ENCODE measurements at places on chromosomes 5 and 9. TPM values are rescaled to one million over a fixed set of nuclear protein-coding genes. Genes with fewer than 3 reads are reported as not detected.

- DNase-seq, result no peak
Observed at GRCh38 chr5:155732587-155733376, 594.2 kb upstream of the SGCD start.

DNA sequence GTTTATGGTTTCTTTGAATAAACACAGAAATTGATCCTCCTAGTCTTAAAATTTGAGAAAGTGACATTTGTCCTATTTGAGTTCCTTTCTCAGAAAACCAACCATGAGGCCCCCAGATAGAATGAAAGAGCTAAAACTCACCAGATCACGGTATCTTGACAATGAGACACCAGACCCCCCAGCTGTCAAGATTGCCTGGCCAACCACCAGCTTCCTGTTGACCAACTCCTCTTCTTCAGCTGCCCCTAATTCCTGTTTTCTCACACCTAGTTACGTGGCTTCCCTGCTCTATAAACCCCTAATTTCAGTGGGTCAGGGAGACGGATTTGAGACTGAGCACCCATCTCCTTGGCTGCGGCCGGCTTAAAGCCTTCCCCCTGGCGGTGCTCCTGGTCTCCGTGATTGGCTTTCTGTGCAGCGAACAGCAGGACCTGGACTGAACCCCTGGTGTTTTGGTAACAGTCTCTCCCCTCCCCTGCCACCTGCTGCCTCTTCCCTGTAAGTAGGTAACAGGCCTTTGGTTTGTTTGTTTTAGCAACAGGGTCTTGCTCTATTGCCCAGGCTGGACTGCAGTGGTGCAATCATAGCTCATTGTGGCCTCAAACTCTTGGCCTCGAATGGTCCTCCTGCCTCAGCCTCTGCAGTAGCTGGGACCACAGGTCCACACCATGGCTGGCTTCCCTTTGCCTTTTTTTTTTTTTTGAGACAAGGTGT is 4.8 kb upstream of the ENTPD2 start:
- DNase-seq, result no peak

DNA sequence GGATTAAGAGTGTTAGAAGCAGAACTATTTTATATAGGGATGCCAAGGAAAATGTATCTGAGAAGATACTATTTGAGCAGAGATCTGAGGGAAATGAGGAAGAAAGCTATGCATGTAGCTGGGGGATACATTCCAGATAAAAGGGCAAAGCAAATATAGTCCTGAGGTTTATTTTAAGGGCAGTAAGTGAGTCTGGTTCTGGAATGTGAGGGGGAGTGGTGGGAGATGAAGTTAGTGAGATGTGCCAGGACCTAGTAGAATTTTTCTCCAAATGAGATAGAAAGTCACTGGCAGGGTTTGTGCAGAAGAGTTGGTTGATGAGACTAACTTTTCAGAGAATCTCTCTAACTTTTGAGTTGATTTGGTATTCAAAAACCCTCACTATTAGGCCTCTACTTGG is 374.7 kb downstream of the ADGRV1 start:
- DNase-seq, result no peak

- no peak for DNase-seq
Observed at GRCh38 chr9:69029535-69029934, 6.0 kb upstream of the FXN start.

- no peak for DNase-seq
Observed at GRCh38 chr5:158610051-158610415, 489.7 kb downstream of the EBF1 start.

DNA sequence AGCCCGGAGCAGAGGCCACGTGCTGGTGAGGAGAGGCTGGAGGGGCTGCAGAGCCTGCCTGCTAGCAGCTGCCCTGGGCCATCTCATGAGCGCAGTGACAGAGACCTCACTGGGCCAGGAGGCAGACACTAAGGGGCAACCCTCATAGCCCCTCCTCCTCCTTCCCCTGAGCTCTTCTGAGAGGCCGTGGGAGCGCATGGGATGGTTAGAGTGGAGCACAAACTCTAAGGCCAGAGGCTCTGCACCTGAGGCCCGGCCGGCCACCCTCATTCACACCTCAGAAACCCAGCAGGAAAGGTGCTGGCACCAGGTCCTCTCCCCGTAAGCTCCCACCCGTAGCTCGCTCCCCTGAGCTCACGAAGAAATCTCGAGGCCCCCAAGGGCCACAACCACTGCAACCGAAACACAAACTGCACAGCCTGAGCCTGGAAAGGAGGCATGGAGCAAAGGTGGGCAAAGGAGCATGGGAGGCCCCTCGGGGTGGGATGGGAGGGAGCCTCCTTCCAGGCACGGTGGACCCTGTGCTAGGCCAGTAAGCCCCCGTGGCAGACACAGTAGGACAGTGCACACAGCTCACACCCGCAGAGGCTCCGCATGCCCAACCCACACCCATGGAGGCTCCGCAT is 17.7 kb downstream of the CAMSAP1 start:
- no peak for DNase-seq

- DNase-seq, result no peak
Observed at GRCh38 chr9:89564346-89564878, 40.4 kb upstream of the GADD45G start.

- DNase-seq, result no peak
Observed at GRCh38 chr5:41638685-41639084, 128.3 kb upstream of the PLCXD3 start.

- DNase-seq, result no peak
Observed at GRCh38 chr5:75648712-75649111, 37.5 kb downstream of the ANKDD1B start.

- DNase-seq, result no peak
Observed at GRCh38 chr5:177499842-177500241, 2.4 kb upstream of the PDLIM7 start.

DNA sequence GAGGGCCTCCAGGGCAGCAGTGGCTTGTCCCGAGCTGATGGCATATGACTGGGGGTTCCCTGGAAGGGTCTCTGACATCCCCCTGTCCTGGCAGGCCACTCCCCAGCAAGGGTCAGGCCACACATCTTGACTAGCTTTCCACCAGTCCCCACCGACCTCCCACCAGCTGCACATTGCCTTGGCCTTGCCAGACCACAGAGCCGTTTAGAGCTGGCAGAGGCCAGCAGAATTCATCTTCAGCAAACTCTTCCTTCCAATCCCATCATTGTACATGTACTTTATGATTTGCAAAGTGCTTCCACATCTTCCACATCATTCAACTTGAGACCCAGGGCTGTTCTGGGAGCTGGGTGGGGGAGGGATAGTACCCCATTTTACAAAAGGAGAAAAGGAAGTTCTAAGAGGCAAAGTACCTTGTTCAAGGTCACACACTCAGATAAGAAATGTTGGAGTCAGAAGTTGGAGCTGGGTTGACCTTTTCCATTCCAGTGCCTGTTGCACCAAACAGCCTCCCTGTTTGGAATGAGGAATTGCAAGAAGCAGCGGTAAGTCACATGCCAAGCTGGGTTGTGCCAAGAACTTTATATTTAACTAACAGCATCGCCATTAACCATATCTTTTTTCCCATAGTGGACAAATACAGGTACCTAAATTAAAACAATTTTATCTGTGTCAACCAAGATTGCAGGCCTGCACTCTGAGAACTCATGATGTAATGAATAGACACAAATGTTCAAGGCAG is 25.8 kb upstream of the COL15A1 start:
- no peak for DNase-seq

DNA sequence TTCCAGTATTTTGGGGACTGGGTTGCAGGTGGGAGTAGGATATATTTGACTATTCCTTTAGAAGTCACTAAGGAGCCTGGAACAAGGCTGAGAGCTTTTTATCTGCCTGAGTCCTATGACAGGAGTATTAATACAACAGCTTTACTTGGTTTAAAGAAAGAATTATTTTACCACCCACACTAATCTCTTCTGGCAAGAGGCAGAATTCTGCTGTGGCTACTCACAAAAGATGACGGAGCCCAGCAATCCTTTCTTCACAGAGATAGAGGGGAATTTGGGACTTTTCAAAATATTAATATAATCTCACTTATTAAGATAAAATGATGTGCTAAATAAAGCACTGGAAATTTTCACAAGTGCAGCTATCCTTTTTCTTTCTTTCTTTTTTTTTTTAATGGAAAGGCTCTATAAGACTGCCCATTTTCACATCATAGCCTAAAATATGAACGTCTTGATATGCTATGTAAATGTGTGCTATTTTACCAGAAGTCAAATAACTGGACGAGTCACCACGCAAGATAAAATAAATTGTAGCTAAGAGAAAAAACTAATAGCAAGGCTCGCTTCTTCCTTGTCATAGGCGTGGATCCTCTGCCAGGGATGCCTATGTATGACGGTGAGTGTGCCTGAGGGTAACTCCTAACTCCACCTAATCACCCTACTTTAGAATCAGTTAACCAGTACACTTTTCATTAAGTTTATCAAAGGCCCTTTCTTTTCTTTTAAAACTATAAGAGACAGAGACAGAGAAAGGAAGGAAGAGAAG is 76.3 kb downstream of the ZNF608 start:
- no peak for DNase-seq

GRCh38 chr9:686321-686813 is 155.1 kb upstream of the DMRT1 start:
- no peak for DNase-seq

- no peak for DNase-seq
Observed at GRCh38 chr9:124264823-124265233, 7.1 kb downstream of the NEK6 start.

GRCh38 chr5:150217038-150217437 is 27.2 kb downstream of the SLC6A7 start:
- no peak for DNase-seq

Gene UIMC1
- total RNA-seq, result 109 TPM

Gene C5orf63
- total RNA-seq, result 7.7 TPM

Gene MGAT1
- total RNA-seq, result 19.6 TPM

Gene IFNA7
- not detected for total RNA-seq

Data from frontal cortex (tissue), 4 donors.